ENCODE measurements at places on chromosomes 1 and 21.

DNA sequence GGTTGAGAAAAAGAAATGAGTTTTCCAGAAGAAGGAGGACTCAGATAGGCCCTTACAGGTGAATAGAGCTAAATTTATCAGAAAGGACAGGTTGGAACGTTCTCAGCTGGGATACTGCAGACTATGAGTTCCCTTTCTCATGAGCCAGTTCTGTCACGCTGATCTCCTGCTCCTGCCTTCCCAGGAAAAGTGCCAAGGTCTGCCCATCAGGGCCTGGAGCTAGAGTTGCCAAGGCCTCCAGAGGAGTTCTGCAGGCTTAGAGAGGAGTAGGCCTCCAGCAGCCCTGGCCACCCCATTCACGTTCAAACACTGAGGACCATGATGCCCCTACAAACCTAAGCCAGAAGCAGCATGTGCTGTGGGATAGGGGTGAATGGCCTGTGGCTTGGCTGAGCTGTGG, 126.8 kb upstream of the TNR start:
- no peak for DNase-seq

- no peak for DNase-seq
Observed at GRCh38 chr1:27007909-27008582, 4.6 kb downstream of the TENT5B start.

GRCh38 chr1:204151552-204152309, at the start of gene ETNK2:
Gene ETNK2 (minus strand): TSS chr1:204152044. CDS start chr1:204151852, 192 bp downstream.
- no peak for DNase-seq

DNA sequence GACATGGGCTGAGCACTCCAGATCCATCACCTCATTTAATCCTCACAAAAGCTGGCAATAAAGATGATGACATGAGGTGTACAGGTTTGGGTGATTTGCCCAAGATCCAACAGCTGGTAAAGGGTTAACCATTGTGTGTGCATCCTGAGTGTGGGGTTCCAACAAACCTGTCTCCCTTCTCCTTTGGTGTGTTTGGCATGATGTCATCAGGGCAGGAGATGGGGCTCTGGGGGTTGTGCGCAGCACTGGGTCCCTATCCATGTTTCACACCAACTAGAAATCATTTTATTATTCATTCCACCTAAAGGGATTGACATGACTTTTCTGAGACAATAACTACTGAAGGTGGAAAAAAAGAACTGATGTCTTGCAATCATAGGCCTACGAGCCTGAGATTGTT, 452.5 kb downstream of the SIPA1L2 start:
- DNase-seq, result no peak

- no peak for DNase-seq
Observed at GRCh38 chr21:43287795-43288755, 119.3 kb downstream of the CRYAA start.

GRCh38 chr1:157144509-157144908, 6.3 kb upstream of the ETV3 start:
- no peak for DNase-seq

- DNase-seq, result no peak
Observed at GRCh38 chr1:246923482-246923881, 8.3 kb downstream of the AHCTF1 start.

DNA sequence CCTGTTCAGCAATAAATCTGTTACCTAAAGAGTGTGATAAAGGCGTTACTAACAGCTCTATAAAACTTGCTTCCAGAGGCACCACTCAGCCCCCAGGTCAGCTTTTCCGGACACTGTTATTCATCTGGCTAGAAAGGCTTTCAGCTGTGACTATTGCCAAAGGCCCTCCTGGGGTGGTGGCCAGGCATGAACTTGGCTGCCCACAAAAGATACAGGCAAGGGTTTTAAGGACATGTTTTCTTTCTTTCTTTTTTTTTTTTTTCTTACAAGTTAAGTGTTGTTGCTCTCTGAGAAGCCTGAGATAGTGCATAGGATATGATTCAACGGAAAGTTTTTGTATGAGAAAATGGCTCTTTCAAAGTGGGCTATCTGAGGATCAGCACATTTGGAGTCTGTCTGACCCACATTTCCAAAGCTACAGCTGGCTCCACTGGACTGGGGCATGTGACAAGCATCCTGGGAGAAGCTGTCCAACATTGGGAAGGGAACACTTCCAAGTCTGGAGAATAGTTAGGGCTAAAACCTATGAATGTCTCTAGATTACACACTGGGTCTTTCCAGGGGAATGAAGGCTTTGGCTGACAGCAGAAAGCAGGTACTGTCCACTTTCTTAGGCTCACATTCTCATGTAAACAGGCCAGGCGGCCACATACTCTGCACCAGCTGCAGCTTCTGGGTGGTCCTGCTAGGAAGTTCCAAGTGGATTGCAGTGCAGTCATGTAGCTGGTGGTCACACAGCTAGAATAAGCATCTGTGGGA, 639.7 kb downstream of the LMO4 start:
- no peak for DNase-seq

DNA sequence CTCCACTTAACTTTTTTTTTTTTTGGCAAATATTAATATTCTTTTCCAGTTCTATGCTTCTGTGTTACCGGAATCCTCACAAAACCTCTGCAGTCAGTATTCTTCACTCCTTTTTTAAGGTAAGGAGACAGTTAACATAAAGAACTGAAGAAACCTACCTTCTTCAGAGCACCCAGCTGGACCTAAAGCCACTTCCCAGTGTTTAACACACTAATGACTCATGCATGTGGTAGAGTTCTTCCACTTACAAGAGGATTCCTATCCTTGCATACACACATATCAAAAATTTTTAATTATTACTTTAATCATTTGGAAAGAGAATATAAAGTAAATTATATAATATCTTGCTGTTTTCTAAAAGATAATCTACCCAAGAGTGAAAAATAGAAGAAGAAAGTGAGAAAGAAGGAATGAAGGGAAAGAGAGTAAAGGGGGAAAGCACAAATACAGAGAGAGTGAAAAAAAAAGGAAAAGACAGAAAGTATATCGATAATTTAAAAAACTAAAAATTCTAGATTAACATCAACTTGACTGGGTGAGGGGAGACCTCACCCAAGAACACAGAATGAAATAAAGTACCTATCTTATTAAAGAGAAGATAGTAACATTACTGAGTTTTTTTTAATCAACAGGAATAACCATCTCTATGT, 54.9 kb downstream of the ENAH start:
- DNase-seq, result no peak

- DNase-seq, result no peak
Observed at GRCh38 chr1:233714631-233715217, 100.8 kb downstream of the KCNK1 start.

DNA sequence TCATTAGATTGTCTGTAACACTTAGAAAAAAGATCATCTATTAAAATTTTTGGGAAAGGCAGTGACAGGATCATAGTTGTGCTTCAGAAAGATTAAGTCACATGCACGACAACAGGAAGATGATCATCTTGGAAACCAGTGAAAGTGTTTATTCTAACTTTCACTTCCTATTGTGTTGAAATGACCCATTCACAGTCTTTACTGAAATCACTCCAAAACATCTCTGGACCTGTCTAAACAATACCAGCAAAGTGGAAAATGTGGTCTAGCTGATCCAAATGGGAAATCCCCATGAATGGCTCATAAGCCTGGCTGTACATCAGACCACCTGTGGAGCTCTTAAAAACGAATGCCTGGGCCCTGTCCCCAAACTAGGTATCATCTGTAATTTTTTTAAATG, 111.1 kb upstream of the ETV3 start:
- DNase-seq, result no peak

DNA sequence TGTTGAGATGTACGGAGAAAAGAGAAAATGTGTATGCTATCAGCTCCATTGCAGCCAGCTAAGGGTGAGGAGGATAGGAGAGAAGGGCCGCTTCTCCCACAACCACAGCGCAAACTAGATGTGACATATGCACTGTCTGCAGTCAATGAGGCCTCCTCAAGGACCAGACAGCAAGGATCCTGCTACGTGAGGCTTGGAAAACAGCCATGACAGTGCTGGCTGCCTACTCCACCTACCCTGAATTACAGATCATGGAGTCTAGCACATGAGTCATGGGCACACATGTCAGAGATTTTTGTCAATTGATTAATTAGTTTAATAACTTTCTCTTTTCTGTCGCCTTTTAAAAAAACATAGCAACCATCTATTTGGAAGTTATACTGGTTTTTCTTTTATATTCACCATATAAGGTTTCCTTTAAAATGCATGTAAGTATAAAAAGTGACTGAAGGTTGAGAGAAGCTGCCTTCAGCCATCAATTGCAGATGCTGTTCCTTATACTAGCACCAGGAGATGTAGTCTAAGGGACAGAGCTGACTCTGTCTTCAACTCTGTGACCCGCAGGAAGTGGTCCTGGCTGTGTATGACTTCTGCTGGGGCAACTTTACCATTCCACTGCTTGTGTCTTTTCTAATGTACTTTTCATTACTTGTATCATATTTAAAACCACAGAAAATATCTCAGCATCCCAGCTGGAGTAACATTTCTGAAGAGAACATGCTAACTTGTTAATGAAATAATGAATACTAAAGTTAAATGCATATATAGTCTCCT, 3.1 kb downstream of the VPS26C start:
- no peak for DNase-seq

- DNase-seq, result no peak
Observed at GRCh38 chr1:67274623-67275325, 32.9 kb upstream of the IL12RB2 start.

GRCh38 chr1:173206816-173207568, at the start of gene TNFSF4:
Gene TNFSF4 (minus strand): TSS chr1:173207331. CDS start chr1:173207176, 155 bp downstream.
- DNase-seq, result no peak

DNA sequence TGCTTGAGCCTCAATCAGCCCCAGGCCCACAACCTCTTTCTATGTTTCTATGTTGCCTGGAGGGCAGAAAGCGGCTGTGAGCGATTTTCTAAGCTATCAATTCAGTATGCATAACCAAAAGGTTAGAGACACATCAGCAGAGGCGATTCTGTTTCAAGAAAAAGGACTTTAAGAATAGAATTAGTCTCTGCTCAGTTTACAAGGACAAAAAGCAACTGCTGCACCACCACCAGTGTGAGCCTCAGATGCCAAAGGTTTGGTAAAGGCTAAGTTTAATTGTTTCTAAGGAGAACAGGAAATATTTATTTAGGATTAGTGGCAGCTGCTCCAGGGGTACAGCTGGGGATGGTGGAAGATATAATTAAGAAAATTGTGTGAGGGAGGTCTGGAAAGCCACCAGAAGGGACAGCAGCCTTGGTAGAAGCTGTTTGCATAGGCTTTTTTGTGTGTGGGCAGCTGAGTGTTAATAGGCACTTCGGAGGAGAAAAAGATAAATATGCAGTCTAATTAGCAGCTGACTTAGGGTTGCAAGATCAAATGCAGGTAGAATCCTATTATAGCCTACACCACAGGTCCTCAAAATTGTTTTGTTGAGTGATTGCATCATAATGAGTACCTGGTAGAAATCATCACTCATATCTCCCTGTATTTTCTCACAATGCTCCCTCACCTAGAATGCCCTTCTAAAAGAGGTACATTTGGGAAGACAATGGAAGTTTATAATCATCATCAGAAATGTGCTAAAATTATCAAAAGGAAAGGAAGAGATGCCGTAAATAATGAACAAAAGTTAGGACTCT, 35.8 kb downstream of the ZC3H11B start:
- DNase-seq, result no peak
